ENCODE measurements at places on chromosomes 11 and 22.

DNA sequence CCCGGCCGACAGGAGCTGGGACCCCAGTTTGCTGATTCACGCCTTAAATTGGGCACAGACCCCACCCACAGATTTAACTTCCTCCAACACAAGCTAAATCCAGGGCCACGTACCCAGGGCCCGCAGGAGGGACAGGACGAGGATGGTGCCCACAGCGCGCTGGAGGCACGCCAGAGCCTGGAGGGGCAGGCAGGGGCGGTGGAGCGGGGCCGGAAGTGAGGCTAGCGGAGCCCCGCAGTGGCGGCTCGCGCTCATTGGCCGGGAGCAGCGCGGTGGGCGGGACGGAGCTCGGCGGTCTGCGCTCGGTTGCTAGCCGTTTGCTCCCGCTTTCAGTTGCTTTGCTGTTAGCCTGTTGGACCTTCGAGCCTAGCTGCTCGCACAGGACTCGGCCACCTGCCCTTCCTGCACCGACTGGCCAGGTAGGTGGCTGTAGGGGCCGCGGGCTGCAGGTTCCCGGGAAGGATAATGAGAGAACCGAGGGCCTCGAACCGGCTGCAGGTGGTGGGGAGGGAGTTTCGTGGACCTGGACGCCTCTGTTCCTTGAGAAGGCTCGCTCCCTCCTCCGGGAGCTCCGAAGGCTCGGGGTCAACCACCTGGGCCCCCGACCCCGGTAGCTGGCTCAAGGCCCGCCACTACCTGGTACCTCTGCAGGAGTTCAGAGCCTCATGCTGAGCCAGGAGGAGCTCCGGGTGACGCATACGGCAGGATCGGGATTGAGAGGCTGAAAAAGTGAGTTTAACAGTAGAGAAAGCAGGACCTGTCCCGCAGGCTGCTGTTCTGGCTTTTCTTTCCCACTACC lies at the start of gene CCDC134:
Gene CCDC134 (plus strand): TSS at position 332 of the 799 bp plus-strand sequence. CDS start 8,212 bp downstream, outside the sequence.
- peak; percentile 68 for DNase-seq

DNA sequence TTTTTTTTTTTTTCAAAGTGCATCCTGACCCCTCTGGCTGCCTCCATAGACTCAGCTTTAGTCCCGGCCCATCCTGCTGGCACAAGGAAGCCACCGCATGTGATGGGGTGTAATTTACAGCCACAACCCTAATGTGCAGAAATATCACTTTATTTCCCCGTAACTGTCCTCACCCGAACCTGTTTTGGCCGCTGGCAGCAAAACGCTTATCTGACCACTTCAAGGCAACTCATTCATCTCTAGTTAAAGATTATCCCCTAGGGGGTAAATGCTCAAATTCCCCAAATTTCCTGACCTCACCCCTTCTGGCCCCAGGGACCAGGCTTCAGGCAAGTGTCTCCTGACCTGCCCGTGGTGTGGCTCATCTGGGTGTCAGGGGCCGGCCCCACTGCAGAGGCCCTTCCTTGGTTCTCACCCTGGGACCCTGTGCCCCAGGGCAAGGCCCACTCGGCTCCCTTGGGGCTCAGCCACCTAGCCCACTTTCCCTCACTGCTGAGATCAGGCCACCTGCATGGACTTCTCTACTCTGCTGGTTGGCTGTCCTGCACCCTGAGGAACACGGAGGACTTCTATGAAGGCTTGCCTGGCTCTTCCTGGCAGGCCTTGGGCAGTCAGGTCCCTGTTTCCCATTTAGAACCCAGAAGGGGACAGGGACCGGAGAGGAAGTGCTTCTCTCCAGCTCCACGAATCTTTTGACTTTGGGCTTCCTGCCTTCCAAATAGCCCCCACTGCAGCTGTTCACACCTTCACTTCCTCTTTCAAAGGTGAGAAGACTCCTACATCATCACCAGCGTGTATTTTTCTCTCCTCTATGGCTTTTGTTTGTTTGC lies 53.3 kb downstream of the WNT11 start:
- no peak for DNase-seq

DNA sequence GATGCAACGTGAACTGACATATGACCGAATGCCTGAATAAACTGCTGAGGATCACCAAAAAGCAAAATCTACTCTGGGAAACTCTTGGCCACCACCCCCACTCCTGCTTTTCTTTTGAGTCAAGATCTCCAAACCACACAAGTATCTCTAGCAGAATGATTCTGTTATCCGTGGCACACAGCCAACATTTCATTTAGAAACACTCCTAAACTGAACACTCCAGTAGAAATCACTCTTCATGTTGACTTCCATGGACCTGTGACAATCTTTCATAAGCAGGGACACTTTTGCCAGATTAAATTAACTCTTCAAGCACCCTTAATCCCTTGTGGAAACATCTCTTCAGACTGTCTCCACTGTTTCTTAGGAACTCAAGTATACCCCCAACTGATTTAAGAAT lies 44.4 kb downstream of the VSIG10L2 start:
- peak; percentile 23 for DNase-seq

- no peak for DNase-seq
These were observed 1522.6 kb downstream of the FAM181B start for GRCh38 chr11:81211050-81211449.

- DNase-seq, result no peak
These were observed 2.0 kb upstream of the LMO2 start for GRCh38 chr11:33893711-33894397.

- DNase-seq, result no peak
These were observed 12.3 kb upstream of the BID start for GRCh38 chr22:17786435-17787161.

DNA sequence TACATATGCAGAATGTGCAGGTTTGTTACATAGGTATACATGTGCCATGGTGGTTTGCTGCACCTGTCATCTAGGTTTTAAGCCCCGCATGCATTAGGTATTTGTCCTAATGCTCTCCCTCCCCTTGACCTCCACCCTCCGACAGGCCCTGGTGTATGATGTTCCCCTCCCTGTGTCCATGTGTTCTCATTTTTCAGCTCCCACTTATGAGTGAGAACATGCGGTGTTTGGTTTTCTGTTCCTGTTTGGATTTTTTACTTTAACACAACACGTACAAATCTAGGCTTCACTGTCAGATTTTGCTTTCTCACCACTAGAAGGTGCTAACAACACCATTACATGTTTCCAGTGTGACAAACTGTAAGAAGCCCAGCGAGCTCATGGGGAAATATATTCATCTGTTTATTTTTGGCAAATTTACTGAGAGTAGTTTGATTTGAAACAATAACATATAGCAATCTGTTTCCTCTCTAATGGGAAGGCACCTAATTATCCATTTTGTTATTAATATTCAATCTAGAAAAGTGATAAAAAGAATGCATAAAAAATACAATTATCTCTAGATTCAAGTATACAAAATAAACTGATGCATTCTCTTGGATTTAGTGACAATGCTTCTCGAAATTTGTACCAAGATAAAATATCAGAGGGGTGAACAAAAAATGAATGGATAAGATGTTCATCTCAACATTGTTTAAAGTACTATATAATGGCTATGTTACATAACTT lies 23.2 kb upstream of the BIRC3 start:
- peak; percentile 47 for DNase-seq
